ENCODE measurements at places on chromosomes 13 and 19.

- DNase-seq = no peak
These were observed 37.5 kb upstream of the PNMA8B start for GRCh38 chr19:46533078-46533620.

DNA sequence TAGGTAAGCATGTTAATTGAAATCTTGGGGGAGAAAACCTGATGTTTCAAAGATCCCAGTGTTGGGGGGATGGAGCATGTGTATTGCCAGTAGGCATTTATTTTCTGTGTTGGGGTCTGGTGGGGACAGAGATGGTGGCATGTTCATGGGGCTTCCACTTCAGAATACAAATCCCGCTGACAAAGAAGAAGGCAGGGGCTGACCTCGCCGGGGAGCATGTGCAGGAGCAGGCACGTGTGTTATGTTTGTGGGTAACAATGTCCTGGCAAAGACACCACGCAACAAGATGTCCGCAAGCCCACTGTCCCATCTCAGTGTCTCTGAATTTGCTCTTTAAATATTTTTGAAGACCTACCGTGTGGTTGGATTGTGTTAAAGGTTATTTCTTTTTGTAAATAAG is 164.5 kb downstream of the TEX29 start:
- DNase-seq = no peak

- DNase-seq = no peak
These were observed 75.6 kb downstream of the ATP8A2 start for GRCh38 chr13:25447396-25447795.

- DNase-seq = no peak
These were observed 36.2 kb downstream of the SLAIN1 start for GRCh38 chr13:77733674-77734073.

GRCh38 chr13:42066542-42066941 is 18.1 kb downstream of the DGKH start:
- DNase-seq = peak; percentile 34

DNA sequence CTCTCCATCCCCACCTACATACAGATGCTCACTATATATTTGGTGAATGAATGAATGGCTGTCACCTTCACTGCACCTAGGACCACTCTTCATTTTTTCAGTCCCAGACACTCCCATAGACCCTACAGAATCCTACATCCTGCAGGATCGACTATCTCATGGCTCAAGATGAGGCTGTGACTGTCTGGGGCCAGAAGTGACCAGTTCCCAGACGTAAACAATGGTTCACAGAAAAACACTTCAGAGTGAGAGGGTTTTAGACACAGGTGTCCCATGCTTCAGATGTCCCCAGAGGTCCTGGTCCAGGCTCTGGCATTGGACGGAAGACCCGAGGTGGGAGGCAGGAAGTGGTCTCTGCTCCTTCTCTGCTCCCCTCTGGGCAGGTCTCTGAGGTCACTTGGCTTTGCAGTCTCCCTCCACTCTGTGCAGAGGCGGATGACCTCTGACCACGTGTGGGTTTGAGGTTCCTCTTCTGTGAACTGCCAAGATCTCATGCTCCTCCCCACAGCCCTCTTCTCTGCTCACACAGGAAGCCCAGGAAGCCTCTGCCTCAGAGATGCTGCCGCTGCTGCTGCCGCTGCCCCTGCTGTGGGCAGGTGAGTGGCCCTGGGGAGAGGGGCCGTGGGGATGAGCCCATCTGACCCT is 24.9 kb downstream of the SIGLEC7 start:
- no peak for DNase-seq

DNA sequence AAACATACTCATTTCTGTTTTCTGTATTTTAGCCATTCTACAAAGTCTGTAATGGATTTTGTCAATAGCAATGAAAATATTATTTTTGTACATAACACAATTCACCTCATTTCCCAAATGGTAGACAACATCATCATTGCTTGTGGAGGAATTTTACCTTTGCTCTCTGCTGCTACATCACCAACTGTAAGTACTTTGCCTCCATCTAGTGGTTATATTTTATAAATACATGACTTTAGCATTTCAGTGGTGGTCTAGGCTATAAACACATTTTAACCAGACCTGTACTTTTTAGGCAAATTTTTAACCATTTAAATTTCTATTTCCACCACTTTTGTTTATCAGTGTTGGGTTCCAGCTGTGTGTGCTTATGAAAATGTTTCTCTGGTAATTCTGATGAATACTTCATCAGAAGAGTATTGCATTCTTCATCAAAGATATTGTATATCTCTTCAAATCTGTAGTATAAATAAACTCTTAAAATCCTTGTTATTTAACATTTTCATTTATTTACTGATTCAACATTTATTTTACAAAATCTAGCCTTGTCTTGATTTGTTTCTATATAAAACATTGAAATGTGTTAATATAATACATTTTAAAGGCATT is 222.4 kb downstream of the NBEA start:
- DNase-seq = peak; percentile 51

DNA sequence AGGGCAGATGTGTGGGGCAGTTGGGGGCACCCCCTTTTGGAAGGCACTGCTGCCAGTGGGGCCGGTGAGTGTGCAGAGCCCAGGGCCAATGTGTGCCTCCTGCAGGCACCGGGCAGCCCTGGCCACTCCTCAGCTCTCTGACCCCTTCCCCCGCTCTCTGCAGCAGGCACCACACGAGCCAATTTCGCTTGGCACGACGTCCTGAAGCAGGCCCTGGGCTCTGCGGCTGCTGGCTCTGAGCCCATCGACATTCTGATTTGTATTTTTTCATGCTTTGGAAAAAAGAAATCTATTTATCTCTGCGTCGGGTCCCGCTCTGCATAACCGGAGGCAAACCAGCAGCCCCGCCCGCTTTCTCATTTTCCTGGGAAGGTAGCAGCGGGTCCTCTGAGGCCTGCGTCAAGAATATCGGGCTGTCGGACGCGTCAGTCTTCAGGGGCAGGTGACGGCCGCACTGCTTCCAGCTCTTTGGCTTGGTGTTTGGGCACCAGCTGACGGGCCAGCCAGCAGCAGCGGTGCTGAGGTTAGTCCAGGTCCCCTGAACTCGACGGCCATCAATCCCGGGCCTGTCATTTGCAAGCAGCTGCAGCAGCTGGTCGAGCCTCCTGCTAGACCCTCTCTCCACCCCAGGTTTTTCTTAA is 134.3 kb downstream of the KDM4B start:
- peak; percentile 94 for DNase-seq

DNA sequence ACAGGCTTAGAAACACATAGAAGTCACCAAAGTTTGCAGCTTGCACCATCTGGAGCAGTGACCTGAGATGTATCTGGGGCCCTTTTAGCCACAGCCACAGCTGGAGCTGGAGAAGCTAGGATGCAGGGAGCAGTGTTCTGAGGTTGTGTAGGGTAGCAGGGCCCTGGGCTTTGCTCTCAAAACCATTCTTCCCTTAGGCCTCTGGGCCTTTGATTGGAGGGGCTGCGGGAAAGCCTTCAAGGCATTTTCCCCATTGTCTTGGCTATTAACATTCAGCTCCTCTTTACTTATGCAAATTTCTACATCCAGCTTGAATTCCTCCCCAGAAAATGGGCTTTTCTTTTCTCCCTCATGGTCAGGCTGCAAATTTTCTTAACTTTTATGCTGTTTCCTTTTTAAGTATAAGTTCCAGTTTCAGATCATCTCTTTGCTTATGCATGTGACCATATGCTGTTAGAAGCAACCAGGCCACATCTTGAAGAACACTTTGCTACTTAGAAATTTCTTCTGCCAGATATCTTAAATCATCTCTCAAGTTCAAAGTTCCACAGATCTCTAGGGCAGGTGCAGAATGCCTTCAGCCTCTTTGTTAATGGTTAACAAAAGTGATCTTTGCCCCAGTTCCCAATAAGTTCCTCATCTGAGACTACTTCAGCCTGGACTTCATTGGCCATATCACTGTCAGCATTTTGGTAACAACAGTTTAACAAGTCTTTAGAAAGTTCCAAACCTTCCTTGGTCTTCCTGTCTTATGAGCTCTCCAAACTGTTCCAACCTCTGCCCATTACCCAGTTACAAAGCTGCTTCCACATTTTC is 48.5 kb downstream of the NBEA start:
- DNase-seq = no peak

DNA sequence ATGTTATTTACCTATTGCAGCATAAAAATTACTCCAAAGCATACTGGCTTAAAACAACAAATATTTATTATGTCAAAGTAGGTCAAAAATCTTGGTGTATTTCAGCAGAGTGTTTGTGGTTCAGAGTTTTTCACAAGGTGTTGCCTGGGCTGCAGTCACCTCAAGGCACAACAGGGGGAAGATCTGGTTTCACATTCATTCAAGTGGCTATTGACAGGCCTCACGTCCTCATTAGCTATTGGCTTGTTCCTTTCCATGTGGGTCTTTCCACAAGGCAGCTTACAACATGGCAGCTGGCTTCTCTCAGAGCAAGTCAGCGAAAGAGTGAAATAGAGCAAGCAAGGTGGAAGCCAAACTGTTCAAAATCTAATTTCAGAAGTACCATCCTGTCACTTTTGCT is 602.9 kb downstream of the OLFM4 start:
- no peak for DNase-seq

GRCh38 chr13:31088826-31089420 is 72.8 kb downstream of the HSPH1 start:
- no peak for DNase-seq

DNA sequence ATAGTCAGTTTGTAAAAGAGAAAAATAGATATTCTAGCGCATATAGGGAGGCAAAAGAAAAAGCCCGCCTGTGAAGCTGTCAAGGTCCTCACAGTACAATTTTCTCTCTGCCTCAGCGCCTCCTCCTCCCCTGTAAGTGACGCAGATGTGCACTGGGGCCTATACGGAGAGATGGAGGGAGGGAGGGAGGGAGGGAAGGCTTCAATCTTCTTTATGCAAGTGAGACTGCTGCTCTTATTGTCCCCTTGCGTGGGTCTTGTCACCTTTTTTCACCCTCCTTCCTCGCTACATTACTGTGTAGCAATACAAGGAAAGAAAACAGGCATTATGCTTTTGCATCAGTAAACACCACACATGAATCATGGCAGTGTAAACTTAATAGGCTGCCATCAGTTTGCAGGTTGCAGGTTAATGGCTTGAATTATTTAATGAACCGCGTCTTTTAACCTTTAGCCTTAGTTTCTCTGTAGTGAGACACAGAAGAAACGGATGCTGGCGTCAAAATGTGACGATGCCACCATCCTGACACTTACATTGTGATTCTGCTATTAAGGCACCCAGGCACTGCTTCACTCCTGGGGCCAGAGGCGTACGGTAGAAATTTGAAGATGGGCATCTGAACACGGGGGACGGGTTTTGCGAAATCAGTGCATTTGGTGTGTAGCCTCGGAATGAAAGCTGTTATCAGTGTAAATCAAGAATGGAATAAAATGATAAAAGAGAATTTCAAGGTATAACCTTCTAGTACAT is at the start of gene KLHL1:
TSS of gene KLHL1 (minus strand) at position 97 of the 750 bp plus-strand sequence. CDS start 753 bp downstream, outside the sequence.
- DNase-seq = no peak

DNA sequence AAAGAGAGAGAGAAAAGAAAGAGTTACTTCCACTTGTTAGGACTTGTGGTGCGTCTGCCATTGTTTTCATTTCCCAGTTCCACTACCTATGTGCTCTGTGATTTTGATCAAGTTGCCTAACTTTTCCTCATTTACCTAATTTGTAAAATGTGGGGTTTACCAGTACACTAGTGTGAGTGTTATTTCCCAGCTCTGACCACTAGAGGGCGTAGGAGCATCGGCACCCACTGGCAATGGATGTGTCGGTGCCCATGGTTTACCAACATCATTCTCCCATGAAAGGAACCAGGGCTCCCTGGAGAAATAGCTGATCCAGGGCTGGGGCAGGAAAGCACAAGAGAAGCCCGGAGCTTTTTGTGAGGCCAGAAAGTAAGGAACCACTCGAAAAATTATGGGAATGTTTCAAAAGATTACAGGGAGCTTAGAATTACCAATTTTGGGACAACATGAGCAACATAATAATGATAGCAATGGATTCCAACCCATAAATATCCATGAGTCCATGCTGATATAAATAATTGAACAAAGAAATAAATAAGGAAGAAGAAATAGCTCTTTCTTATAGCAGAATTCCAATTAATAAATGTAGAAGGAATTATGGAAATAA is 15.1 kb upstream of the CEACAM4 start:
- DNase-seq = peak; percentile 69

GRCh38 chr13:74305876-74306275 is 171.7 kb upstream of the KLF12 start:
- peak; percentile 23 for DNase-seq

DNA sequence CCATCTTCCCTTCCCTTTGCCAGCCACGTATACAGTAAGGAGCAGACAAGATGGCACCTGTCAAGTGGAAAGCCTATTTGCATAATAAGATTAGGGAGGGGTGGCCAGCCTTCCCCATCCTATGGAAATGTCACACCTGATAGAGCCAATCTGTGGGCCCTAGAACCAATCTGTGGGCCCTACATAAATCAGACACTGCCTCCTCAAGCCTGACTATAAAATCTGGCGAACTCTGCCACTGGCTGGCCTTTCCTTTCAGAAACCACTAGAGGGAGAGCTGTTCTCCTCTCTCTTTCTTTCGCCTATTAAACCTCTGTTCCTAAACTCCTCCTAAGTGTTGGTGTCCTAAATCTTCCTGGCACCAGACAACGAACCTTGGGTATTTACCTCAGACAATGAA is 231.5 kb upstream of the KLHL1 start:
- DNase-seq = peak; percentile 24

DNA sequence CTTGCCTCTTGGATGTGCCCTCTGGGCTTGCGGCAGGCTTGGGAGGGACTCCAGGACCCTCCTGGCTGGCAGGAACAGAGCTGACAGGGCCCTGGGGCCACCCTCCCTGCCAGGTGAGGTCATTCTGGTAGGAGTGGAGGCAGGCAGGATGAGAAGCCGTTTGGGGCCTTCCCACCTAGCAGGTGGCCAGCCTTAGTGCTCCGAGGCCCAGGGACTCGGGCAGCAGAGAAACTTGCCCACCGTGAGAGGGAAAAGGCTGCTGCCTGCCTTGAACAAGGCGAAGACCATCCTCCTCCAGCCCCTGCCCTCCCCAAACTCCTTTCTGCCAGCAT is 8.5 kb downstream of the RFX1 start:
- DNase-seq = no peak

GRCh38 chr13:102195566-102196462 is 206.0 kb downstream of the FGF14 start:
- peak; percentile 51 for DNase-seq

DNA sequence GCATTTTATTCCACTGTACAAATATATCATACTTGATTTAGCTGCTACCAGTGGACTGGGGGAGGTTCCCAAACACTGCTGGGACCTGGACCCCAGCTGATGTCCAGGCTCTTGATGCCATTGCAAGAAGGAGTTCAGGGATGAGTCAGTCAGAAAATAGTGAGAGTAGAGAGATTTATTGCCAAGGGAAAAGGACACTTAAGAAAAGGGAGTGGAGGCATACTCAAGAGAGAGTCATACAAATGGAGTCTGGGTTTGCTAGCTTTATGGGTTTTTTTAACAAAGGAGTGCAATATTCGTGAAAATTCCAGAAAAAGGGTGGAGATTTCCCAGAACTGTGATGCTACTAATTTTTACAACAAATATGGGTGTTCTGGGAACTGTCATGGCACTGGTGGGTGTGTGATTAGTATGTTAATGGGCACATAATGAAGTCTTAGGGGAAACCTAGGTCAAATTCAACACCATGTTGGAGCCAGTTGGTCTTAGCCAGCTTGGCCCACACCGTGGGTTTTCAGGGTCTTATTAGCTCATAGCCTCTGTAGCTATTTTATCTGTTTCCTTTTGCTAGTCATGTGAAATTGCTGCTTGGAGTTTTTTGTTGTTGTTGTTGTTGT is 36.2 kb downstream of the GPC6 start:
- no peak for DNase-seq

All from astrocyte of the hippocampus (primary cell).